ENCODE measurements at places on chromosomes 11 and 22.

- DNase-seq, result no peak
Measured at GRCh38 chr11:77267962-77268361, 33.5 kb downstream of the GDPD4 start.

DNA sequence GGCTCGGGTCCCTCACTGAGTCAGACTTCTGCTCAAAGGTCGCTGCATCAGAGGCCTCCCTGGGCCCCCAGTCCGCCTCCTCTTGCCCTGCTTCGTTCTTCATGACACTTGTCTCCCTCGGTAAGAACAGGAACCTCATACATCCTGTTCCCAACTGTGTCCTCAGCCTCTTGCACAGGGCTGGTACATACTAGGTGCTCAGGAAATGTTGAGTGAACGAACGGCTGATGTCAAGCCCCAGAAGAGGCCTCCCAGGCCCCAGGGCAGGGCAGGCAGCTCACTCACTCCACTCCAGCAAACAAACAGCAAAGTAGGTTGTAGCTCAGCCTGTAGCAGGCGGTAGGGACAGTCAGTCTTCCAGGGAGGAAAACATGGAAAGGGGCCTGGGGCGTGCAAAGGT lies 17.2 kb downstream of the SYNGR1 start:
- no peak for DNase-seq

DNA sequence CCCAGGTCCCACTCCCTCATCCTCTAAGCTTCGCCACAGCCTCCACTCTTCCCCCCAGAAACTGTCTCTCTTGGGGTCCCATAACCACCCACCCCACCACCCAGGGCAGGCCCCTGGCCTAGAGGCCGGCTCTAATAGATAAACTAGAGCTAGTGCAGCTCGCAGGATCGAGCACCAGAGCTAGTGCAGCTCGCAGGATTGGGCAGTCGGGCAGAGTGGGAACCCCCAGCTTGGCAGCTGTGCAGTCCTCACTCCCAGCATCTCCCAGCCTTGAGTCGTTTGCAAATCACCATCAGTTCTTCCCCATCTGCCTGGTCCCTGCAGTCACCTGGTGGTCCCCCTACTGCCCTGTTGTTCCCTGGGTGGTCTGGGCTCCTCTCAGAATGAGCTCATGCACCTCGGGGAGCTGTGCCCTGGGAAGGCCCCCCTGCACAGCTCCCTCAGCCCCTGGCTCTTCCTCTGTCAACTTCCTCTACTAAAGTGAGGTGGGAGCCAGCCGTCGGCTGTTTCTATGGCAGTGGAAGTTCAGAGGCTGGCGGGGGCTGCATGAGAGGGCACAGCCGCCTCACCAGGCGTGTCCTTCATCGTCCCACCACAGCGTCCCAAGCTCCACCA lies 15.5 kb upstream of the SHANK2 start:
- DNase-seq, result no peak

DNA sequence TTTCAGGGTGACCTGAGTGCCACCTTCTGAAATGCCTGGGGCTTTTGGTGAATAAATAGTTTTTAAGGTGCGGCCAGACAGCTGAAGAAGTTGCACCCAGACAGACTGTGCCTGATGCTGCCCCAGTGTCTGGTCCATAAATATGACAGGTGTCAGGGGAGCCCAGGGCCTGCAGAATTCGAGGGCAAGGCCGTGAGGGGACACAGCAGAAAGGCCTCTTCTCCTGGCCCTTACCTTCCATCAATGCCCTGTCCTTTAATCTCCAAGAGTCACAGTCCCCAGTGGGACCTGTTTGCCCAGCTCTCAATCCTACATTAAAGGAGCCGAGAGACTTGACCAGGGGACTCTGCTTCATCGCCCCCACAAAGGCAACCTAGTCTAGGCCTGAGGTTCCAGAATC lies 45.7 kb downstream of the NAT10 start:
- no peak for DNase-seq

DNA sequence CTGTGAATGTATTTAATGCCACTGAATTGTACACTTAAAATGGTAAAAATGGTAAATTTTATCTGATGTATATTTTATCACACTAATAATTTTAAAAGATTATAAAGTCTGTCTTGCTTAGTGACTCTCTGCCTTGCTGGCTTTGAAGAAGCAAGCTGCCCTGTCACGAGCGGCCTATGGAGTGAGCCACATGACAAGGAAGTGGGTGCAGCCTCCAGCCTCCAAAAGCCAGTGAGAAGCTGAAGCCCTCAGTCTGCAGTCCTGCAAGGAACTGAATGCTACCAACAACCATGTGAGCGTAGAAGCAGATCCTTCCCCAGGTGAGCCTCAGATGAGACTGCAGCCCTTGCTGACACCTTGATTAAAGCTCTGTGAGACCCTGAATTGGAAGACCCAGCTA lies 20.0 kb downstream of the C11orf24 start:
- no peak for DNase-seq

DNA sequence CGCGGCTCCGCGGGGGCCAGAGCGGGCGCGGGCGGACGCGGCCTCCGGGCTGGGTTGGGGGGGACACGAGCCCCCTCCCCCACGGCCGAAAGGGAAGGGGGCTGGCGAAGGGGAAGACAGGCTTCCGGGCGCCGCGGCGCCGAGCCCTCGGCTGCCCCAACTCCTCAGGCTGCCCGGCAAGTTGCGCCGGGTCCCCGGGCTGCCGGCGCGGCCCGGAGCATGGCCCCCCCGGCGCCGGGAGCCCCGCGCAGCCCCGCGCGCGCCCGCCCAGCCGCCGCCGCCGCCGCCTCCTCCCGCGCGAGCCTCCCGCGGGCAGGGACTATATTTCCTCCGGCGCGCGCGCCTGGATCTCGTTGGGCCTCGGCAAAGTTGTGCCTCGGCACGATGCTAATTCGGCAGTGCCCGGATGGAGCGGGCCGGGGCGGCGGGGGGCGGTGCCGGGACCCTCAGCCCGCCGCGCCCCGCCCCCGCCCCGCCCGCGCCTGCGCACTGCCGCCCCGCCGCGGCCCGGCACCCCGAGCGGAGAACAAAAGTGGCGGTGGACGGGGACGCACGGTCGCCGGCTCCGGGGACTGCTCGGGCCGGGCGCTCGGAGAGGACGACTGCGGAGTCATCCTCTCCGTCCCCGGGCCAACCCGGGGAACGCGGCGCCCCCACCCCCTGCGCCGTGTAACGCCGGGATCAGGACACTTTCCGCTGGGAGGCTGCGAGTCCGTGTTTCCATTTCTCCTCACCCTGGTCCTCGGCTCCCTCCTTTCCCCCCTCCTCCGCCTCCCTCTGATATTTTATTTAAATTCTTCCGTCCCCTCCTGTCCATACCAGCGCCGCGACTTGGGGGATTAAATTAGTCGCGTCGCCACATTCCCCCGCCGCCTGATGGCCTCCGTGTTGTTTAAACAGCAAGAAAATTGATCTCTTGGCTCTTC lies at the start of gene PHF21B:
PHF21B (minus strand) TSS at position 400 of the 926 bp plus-strand sequence. CDS start 456 bp downstream, outside the sequence.
- peak; percentile 94 for DNase-seq

DNA sequence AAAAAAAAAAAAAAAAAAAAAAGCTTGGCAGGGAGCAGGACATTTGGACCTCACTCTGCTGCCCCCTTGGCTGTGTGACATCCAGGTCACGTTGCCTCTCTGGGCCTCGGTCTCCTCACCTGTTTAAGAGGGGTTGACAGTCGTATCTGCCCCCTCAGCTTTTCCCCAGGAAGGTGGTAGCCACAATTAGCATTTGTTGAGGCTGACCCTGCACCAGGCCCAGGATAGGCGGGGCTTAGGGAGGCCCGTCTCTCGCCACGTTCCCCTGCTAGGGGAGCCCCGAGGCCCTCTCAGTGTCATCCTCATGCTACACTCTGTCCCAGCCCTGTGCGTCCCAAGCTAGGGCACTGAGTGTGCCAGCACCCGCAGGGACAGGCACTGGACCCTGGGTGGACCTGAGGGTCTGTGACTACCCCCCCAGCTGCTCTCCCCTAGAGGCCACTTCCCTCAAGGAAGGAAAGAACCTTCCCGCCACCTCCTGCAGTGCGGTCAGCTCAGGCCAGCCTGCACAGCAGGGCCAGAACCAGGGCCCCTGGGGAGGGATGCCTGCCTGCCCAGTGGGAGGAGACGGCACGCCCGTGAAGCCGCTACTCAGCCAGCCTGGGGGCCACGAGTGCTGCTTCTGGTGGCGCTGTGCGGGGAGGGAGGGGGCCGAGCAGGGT lies 38.5 kb upstream of the PPARA start:
- peak; percentile 44 for DNase-seq

GRCh38 chr22:19822301-19823117 lies 32.2 kb downstream of the GNB1L start:
- DNase-seq, result no peak

DNA sequence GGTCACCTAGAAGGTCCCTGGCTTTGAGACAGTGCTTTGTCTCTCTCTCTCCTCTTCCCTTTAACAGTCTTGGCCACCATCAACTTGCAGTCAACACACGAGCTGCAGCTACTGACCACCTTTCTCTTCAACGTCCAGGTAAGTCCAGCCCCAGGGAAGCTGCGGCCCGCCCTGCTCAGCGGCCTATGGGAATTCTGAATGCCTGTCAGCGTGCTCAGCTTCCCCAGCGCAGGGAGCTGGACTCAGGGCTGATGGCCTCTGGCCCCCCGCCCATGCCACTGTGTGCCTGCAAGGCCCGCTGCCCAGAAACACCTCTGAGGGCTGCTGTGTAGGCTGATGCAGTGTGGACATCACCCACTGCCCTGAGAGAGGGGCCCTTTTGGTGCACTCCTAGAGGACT lies 32.5 kb downstream of the GLB1L2 start:
- no peak for DNase-seq

DNA sequence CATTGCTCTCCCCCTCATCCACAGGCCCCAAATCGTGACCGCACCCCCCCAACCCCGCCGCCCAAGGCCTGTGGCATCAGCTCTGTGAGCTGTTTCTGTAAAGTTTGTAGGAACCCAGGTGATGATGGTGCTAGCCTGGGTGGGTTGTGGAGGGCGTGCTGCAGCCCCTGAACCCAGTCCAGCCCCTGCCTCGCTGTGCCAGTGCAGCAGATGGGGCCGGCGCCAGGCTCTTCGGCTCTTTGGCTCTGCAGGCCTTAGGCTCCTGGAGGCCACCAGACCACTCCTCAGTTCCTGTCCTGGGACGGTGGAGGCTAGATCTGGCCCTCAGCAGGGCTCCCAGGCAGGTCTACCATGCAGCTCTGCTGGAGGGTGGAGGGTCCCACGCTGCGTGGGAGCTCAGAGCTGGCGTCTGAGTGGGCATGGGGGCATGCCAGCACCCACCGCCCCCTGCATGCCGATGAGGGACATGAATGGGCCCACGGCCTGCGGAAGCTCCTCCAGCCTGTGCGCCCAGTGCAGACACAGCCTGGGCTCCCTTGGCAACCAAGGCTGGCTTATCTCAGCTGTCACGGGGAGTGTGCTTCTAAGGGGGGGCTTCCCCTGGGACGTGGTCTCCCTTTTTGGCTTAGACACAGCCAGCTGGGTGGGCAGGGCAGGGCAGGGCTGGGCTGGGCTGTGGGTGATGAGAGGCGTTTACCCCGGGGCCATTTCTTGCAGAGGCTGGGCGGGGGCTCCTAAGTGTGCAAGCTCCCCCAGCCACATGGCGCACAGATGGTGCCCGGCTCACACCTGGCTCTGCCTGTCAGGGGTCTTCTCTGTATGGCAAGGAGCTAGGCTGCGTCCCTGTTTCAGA lies 1187.6 kb downstream of the BRD1 start:
- DNase-seq, result no peak

DNA sequence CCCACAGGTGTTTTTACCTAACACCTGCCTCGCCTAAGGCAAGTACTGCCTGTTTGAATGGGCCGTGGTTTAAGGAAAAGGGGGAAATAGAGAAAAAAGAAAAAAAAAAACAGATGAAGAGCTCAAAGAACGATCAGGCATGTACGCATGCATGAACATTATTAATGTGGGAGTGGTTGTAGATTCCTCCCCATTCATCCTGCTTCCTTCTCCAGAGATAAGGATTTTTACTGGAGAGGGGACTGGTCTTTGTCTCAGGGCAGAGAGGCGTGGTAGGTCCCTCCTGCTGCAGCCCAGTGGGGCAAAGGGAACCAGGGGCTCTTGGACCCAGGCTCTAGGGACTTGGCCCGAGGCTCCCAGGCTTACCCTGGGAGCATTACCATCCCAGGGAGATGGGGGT lies 23.1 kb downstream of the RPS6KA4 start:
- no peak for DNase-seq

DNA sequence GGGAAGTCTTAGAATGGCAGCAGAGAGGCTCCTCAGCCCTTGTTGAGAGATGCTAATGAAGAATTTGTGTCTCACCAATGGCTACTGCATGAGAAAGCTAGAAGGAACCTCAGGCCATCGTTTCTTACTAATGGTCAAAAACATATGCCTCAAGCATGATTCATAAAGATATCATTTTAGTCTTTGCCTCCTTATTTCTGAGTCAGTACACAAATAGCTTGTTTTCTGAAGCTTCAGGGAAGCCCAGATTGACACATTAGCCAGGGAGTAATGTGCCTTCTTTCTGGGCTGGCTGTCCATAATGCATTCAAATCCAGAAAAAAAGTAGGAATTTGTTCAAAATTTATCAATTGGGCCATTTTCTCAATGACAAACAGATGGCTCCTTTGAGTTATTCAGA lies 169.4 kb upstream of the ZBED5 start:
- no peak for DNase-seq

DNA sequence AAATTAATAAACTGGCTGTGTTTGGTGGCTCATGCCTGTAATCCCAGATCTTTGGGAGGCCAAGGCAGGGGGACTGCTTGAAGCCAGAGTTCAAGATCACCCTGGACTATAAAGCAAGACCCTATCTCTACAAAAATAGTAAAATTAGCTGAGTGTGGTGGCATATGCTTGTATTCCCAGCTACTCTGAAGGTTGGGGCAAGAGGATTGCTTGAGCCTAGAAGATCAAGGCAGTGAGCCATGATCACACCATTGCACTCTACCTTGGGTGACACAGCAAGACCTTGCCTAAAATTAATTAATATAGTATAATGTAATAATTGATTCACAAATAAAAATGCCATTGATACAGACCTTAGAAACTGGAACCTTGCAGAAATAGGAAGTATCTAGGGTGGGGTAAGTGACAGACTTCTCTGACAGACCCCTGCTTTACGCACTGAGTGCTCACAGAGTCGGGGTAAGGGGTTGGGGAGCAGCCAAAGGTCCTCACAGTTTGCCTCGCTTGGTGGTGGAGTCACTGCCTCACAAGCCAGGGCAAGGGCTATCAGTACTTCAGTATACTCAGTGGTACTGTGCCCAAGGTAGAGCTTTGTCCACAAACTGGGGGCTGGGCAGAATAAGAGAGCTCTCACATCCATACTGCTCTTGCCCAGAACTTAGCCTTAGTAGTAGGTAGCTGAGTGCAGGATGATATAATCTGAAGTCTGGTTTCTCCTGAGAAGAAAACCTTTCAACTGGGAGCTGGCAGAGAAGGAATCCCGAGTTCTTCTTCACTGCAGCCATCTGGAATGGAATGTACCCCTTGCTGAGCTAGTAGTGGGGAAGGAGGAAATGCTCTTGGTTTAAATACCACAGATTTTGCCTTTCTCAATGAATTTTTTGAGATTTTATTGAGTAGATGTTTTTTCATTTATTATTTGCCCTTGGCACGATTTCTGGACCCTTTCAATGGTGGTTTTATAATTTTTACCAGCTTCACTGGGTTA lies 65.5 kb downstream of the EMSY start:
- DNase-seq, result peak; percentile 81

All from GM23338 (cell line).